ENCODE measurements at places on chromosomes 11 and 22. TPM values are rescaled to one million over a fixed set of nuclear protein-coding genes. Genes with fewer than 3 reads are reported as not detected.

Gene TMEM191B
- total RNA-seq, result not detected

GRCh38 chr22:46024136-46024840 is 47.3 kb upstream of the WNT7B start:
- H3K4me3 ChIP-seq, result no peak overlapping the region
- no peaks in the 10 kb centered on the region for H3K27me3 ChIP-seq
- no peak for DNase-seq
- H3K36me3 ChIP-seq, result no peaks in the 10 kb centered on the region
- H3K27ac ChIP-seq, result peak overlapping the region; percentile 35

- no peaks in the 10 kb centered on the region for H3K36me3 ChIP-seq
- DNase-seq, result peak; percentile 33
- H3K4me1 ChIP-seq, result peaks cover 17% of the 10 kb centered on the region
- H3K27me3 ChIP-seq, result no peaks in the 10 kb centered on the region
Observed at GRCh38 chr11:45658292-45658991, 7.0 kb downstream of the CHST1 start.

Gene GLB1L2
- 4.1 TPM for total RNA-seq

Gene PGA5
- not detected for total RNA-seq

Gene GLB1L3
- total RNA-seq, result not detected

Gene LMO2
- total RNA-seq, result 37.0 TPM

DNA sequence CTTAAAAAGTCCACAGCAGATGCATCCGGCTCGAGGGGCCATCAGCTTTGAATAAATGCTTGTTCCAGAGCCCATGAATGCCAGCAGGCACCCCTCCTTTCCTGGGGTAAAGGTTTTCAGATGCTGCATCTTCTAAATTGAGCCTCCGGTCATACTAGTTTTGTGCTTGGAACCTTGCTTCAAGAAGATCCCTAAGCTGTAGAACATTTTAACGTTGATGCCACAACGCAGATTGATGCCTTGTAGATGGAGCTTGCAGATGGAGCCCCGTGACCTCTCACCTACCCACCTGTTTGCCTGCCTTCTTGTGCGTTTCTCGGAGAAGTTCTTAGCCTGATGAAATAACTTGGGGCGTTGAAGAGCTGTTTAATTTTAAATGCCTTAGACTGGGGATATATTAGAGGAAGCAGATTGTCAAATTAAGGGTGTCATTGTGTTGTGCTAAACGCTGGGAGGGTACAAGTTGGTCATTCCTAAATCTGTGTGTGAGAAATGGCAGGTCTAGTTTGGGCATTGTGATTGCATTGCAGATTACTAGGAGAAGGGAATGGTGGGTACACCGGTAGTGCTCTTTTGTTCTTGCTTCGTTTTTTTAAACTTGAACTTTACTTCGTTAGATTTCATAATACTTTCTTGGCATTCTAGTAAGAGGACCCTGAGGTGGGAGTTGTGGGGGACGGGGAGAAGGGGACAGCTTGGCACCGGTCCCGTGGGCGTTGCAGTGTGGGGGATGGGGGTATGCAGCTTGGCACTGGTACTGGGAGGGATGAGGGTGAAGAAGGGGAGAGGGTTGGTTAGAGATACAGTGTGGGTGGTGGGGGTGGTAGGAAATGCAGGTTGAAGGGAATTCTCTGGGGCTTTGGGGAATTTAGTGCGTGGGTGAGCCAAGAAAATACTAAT is 1.9 kb downstream of the NEAT1 start:
- peaks cover 31% of the 10 kb centered on the region for H3K36me3 ChIP-seq
- DNase-seq, result no peak
- H3K4me3 ChIP-seq, result peak overlapping the region; percentile 94
- H3K4me1 ChIP-seq, result peaks cover 31% of the 10 kb centered on the region

DNA sequence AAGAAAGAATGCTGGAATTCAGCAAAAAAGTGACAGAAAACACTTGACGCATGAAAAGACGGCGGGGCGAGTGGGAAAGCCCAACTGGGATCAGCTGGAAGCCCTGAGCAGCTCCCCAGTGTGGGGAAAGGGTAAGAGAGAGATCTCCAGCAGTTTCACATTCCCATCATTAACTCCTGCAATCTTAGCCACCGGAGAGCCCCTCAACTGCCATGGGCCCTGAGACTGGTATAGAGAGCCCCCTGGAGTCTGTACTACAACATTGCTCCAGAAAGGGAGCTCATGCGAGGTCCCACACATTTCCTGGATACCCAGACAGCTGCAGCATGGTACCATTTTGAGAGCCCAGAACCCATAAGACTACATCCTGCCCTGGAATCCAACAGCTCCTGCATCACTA is 31.1 kb downstream of the MRGPRX4 start:
- no peak for DNase-seq
- H3K27ac ChIP-seq, result no peak overlapping the region
- H3K4me3 ChIP-seq, result no peak overlapping the region
- no peaks in the 10 kb centered on the region for H3K36me3 ChIP-seq
- H3K4me1 ChIP-seq, result no peaks in the 10 kb centered on the region
- no peaks in the 10 kb centered on the region for H3K27me3 ChIP-seq

DNA sequence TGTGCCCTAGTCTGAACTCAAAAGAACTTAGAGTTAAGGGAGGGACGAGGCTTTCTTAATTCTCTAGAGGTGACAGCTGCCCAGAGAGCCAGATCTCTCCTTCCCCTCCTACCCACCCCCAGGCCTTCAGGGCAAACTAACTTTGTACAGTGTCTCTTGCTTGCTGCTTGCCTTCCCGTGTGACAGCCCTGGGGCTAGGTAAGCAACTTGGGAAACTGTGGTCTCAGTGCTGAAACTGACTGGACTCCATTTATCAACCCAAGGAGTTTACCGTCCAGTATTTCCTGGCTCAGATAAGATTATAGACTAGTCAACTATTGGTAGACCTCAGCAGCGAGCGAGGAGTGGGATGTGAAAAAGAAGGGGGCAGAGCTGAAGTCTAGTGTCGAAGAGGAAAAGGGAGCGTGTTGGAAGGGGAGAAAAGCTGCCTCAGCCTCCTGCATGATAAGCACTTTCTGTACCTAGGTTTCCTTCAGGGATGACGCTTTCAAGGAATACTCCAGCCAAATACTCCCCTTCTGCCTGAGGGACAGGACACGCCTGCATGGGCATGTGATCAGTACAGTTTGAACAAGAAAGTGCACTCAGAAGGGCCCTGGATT is 43.3 kb upstream of the WEE1 start:
- H3K27me3 ChIP-seq, result no peaks in the 10 kb centered on the region
- no peak overlapping the region for H3K4me3 ChIP-seq
- H3K27ac ChIP-seq, result no peak overlapping the region
- H3K36me3 ChIP-seq, result no peaks in the 10 kb centered on the region
- peaks cover 67% of the 10 kb centered on the region for H3K4me1 ChIP-seq
- no peak for DNase-seq

DNA sequence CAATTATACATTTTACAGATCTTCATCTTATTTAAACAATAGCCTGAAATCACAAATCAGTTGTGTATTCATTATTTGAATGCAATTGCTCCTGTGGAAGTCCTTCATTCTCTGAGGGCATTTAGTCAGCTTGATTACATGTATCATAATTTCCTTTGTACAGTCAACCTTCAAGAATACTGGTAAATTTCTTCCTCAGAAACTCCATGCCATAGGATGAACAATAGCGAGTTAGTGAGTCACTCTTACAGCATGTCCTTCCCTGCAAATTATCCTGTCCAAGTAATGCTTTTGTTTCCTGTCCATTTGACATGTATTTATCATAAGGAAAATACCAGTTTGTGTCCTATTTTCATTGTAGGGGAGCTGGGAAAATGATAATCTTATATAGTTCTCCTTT is 3.8 kb downstream of the OR10S1 start:
- H3K27ac ChIP-seq, result no peak overlapping the region
- H3K4me3 ChIP-seq, result no peak overlapping the region
- H3K4me1 ChIP-seq, result no peaks in the 10 kb centered on the region
- H3K27me3 ChIP-seq, result no peaks in the 10 kb centered on the region
- no peak for DNase-seq

GRCh38 chr11:117717485-117718314 is 79.3 kb downstream of the DSCAML1 start:
- H3K4me1 ChIP-seq, result no peaks in the 10 kb centered on the region
- no peak overlapping the region for H3K27ac ChIP-seq
- no peaks in the 10 kb centered on the region for H3K36me3 ChIP-seq
- H3K27me3 ChIP-seq, result no peaks in the 10 kb centered on the region
- H3K4me3 ChIP-seq, result no peak overlapping the region
